ENCODE measurements at places on chromosomes 13 and 19.

- DNase-seq, result no peak
Observed at GRCh38 chr13:68173111-68173510, 943.0 kb upstream of the PCDH9 start.

- DNase-seq, result peak; percentile 35
Observed at GRCh38 chr13:41352935-41353840, 42.1 kb downstream of the NAA16 start.

GRCh38 chr19:43779147-43779819 is 1.5 kb downstream of the KCNN4 start:
- no peak for DNase-seq

GRCh38 chr13:86882835-86883234 is 788.3 kb upstream of the SLITRK5 start:
- DNase-seq, result no peak

DNA sequence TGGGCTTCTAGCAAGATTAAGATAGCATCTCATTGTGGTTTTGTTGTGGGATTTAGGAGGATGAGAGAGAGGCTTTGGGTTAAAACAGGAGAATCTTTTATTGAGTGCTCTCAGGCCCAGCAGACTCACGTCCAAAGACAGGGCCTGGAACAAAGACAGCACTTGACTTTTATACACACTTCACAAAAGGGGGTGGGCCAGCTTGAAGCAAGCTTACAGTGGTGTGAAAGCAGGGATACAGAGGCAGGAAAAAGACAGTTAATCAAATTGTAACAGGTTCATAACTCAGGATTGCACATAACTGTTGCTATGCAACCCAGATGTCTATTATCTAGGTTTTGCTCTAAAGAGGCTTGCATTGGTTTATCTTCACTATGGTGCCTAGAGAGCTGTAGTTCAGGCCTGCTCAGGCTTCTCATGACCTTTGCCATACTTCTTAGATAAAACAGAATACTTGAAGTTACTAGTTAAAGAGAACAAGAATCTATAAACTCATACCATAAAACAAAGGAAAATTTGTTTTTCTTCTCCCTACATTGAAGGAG is 42.2 kb upstream of the CEACAM21 start:
- DNase-seq, result no peak

DNA sequence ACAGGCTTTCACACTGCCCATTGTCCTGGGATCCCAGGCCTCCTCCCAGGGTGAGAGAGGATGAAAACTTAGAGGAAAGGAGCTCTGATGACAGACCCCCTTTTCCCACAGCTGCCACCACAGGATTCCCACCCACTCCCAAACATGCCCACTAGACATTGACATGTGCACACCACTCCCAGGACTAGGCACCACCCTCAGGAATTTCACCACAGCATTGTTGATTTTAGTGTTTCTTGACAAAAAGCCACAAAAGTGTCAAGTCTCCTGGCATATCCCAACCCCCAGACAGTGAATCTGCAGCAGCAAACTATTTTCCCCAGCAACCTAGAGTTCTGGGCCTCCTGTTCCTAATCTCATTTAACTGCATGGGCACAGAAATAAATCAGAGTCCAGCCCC is 10.1 kb downstream of the ZNF714 start:
- no peak for DNase-seq

DNA sequence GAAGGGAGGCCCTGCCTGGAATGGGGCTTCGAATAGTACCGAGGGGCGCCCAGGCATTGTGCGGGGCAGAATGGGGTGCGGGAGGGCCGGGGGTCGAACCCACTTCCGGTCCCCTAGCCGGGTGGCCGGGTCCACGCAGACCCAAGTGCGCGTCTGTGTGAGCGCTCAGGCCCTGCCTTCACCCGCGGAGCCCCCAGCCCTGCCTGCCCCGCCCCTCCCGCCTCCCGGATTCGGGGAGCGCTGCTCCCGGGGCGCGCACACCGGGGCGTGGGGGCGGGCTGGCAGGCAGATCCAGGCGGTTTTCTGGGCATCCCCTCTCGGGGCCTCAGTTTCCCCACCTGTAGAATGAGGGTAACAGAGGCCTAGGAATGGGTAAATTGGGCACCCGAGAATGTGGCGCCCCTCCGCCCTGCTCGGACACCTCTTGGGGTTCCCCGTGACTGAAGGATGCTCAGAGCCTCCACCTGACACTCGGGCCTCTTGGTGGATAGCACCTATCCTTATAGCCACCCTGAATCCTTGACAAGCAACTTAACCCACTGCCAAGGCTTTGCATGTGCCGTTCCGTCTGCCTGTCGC is 682 bp downstream of the PIK3R2 start:
- no peak for DNase-seq

- no peak for DNase-seq
Observed at GRCh38 chr13:67229481-67230403, at the start of gene PCDH9. PCDH9 (minus strand) TSS chr13:67230336; CDS start chr13:67228440, 1,896 bp downstream.

GRCh38 chr13:99809926-99810325 is 161.6 kb downstream of the ZIC5 start:
- no peak for DNase-seq

DNA sequence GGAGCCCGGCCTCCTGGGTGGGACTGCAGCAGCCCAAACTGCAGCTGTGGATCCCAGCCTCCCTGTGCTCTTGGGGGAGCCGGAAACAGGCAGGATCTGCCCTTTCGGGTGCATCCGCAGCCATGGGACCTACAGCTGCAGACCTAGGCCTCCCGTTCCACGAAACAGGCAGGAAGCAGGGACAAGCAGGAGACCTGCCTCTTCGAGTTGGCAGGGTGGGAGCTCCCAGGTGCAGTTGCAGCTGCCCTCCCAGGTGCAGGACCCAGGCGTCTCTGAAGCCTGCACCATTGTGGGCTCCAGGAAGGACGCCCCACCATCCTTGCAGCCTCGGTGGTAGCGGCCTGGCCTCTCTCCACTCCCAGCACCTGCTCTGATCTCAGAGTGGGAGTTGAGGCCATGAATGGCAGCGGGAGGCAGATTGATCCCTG is 189.0 kb upstream of the KLHL1 start:
- DNase-seq, result no peak

DNA sequence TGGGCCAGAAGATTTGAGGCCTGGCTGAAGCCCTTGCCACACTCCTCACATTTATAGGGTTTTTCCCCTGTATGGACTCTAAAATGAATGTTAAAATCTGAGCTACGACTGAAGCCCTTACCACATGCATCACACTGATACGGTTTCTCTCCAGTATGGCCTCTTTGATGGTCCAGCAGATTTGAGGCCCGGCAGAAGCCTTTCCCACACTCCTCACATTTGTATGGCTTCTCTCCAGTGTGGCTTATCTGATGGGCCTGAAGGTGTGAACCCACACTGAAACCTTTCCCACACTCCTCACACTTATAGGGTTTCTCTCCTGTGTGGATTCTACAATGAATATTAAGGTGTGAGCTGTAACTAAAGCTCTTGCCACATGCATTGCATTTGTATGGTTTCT is 21.0 kb downstream of the ZNF45 start:
- DNase-seq, result no peak

DNA sequence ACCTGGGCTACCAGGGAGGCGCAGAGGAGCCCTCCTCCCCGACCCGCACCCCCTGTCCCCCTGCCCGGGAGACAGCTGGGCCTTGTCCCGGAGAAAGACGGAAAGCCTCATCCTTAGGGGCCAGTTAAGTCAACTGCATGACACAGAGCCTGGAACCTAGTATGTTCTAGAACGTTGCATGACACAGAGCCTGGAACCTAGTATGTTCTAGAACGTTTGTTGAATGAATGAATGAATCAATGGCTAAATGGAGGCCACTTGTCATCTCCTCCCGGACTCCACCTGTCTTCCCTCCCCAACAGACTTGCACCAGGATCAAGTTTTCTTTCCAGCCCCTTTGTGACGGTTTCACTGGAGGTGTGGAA is 706 bp downstream of the SERP2 start:
- DNase-seq, result no peak

GRCh38 chr19:1851654-1852580 is 3.6 kb upstream of the REXO1 start:
- no peak for DNase-seq

GRCh38 chr13:80473695-80474094 is 132.8 kb upstream of the SPRY2 start:
- no peak for DNase-seq

DNA sequence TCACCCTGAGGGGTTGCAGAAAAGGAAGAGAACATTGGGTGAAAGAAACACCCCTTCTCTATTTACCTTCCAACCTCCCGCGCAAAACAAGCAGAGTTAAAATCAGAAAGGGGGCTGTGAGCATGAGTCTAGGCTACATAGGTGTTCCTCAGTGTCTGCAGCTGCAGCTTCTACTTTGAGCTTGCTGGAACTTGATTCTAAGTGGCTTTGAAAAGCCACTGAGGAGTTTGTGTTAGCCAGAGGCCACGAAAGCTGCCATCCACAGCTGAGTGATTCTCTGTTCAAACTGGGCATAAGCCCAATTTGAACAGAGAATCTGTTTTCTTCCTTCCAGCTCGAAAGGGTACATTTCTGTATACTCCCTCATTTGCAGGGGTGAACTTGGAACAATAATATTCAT is 343.9 kb downstream of the PCDH9 start:
- DNase-seq, result no peak

- DNase-seq, result no peak
Observed at GRCh38 chr13:77979721-77980385, 61.2 kb upstream of the EDNRB start.

- DNase-seq, result no peak
Observed at GRCh38 chr19:43470288-43470687, 4.9 kb upstream of the LYPD3 start.

DNA sequence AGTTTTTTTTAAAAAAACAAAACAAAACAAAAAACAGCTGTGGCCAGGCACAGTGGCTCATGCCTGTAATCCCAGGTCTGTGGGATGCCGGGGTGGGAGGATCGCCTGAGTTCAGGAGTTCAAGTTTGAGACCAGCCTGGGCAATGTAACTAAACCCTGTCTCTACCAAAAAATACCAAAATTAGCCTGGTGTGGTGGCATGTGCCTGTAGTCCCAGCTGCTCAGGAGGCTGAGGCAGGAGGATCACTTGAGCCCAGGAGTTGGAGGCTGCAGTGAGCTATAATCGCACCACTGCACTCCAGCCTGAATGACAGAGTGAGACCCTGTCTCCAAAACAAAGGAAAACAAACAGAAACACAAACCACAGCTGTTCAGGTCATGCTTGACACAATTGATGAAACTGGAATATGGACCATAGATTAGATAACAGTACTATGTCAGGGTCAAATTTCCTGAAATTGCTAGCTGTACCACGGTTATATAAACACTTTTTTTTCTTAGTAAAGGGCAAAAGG is 6.9 kb upstream of the ANGPTL4 start:
- no peak for DNase-seq

- peak; percentile 51 for DNase-seq
Observed at GRCh38 chr19:52691215-52691610, 43.6 kb downstream of the ZNF611 start.

DNA sequence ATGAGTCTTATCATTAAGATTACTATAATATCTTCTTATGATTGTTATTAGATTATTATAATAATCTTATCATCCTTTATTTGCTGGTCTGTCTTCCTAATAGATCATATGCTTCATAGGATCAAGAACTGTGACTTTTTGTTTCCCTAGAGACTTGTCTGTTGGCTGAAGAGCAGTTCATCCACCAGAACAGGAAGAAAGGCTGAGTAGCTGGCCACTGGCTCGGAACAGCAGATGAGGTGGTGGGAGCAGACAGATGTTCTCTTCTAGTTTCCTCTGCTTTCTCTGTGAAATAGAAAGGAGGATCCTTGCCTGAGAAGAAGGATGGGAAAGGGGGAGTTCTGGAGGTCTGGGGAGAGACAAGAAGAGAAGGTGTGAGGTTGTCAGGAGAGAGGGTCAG is 120.0 kb downstream of the CCNA1 start:
- no peak for DNase-seq

- DNase-seq, result no peak
Observed at GRCh38 chr19:934197-934840, 8.5 kb downstream of the ARID3A start.

- DNase-seq, result no peak
Observed at GRCh38 chr13:67231289-67232000, 1.3 kb upstream of the PCDH9 start.

GRCh38 chr19:16208847-16209665 is 11.3 kb downstream of the AP1M1 start:
- DNase-seq, result no peak

- no peak for DNase-seq
Observed at GRCh38 chr13:45209229-45209628, 8.4 kb upstream of the KCTD4 start.

DNA sequence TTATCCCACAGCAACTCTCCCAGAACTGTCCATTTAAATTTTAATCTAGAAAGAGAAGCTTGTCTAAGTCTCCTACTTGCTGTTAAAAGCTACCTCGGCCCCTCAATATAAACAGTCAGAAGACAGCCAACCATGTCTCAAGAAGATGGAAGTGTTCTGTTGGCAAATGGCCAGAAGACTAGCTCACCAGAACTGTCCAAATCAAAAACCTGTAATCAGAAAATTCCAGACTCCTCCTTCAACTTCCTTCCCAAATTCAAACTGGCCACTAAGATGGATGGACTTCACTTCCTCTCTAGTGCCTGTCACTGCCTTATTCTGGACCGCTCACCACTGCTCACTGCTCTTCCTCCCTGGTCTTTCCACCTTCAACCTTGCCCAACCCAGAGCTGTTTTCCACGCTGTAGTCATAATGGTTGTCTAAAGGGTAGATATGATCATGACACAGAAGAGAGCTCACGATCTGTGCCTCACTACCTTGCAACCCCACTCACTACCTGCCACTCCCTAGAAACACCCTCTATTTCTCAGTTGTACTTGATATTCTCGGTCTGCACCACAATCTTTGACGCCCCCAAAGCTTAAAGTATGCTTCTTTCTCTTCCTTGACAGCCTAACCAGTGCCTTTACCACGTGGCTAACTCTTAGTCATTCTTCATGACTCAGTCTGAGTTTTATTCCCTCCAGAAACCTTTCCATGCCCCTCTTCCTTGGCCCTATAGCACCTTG is 9.2 kb downstream of the FGF14 start:
- DNase-seq, result no peak

DNA sequence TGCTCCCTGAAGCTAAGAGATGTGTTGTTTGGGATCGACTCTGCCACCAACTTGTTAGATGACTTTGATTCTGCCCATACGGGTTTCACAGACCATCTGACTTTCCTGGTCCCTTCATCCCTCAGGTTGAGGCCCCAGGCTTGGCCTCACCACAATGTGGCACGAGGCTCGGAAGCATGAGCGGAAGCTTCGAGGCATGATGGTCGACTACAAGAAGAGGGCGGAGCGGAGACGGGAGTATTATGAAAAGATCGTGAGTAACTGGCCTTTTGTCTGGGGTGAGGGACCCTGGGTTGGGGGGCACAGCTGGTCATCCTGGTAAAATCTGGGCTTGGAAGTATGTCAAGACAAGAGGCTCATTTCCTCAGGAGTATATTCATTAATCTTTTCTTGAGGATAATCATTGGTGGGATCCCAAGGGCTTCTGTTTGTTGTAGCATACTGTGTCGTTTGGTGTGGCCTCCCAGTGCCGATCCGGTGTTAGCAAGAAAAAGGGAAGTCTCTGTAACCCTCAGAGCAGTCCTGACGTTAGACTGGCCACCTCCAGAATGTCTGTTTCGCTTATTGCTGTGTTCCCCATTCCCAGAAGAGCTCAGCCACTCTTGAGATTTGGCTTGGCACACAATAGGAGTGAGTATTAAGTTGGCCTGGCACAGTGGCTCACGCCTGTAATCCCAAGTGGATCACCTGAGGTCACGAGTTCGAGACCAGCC is 1.4 kb downstream of the CLASRP start:
- no peak for DNase-seq
